ENCODE measurements at places on chromosomes 12 and 14.

DNA sequence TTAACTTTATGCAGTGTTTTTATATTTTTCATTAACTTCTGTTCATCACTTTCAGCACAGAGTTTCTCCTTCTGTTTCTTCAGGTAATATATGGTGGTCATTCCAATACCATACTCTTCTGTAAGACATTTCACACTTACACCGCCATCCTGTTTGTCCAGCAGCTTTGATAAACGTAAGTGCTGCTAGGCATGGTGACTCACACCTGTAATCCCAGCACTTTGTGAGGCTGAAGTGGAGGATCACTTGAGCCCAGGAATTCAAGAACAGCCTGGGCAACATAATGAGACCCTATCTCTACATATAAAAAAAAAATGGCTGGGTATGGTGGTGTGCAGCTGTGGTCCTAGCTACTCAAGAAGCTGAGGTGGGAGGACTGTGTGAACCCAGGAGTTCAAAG is 55.8 kb downstream of the EXOC5 start:
- no peak for DNase-seq

DNA sequence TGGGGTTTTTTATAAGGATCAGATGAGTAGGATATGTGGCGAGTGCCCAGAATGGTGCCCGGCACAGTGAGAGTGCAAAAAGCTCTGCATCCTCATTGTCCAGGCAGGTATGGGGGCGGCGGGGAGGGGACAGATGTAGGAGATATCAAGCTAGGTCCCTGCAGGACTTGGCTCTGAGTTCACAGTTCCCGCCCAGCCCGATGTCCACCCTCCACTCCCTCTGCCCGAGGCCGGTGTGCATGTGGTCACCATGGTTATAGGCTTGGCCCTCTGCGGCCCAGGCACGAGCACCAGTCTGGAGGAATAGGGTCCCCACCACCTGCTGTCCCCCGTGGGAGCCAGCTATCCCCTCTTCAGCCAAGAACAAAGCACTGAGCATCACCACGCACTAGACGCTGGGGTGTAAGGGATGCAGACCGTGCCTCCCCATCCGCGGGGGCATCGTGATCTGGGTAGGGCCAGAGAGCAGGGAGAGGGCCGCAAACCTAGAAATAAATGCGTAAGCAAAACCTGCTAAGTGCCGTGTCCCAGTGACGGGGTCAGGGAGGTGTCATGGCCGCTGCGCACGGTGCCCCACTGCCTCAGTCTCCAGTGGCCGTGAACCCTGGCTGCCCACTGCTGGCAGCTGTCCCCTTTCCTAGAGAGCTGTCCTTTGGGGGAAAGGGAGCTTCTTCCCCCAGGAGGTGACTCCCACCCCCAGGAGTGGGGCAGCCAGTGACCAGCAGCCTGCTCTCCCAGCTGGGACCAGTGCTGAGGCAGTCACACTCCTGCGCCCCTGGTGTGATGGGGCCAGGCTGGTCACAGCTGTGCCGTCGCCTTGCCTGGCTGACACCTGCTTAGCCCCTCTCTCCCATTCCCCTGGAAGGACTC is 12.0 kb downstream of the RFLNA start:
- no peak for DNase-seq

DNA sequence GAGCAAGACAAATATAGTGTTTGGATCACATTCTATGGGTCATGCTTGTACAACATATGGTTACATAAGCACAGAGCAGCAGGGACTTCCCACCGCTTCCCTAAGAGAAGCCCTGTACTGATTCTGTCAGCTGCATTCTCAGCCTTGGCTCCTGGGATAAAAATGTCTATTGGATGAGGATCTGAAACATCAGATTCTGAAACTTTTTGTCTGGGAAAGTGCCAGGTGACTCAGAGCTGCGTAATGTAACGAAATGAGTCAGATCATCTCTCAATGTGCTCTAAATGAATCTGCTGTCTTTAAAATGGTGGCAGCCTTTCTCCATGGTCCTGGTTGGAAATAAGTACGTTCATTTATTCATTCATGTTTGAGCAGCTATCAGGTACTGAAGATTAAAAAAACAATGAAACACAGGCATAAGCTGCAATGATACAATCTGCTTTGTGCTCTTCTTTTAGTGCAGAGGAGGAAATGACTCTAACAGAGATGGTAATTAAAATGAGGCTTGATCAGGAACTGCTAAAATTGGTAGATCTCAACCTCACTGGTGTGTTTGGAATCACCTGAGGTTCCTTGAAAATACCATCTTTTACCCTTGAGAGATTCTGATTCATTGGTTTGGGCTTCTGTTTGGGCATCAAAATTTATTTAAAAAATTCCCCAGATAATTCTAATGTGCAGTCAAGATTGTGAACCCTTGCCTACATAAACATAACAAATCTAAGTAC is 99.1 kb upstream of the NAP1L1 start:
- DNase-seq, result no peak

- no peak for DNase-seq
Observed at GRCh38 chr12:42086031-42086430, 58.6 kb downstream of the GXYLT1 start.

- no peak for DNase-seq
Observed at GRCh38 chr12:71186571-71187288, 28.9 kb upstream of the TSPAN8 start.

DNA sequence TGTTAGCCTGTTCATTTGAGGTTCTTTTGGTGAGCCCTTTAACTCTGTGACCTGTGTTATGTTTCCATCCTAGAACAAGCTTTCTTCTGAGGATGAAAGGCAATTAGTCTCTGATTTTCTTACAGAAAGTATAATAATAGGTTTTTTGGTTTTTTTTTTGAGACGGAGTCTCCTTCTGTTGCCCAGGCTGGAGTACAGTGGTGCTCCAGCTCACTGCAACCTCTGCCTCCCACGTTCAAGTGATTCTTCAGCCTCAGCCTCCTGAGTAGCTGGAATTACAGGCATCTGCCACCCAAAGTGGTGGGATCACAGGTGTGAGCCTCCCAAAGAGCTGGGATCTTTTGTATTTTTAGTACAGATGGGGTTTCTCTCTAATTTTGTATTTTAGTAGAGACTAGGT is 52.7 kb upstream of the SYNE2 start:
- DNase-seq, result no peak

GRCh38 chr12:126493366-126494108 is 1428.3 kb downstream of the AACS start:
- no peak for DNase-seq

- DNase-seq, result no peak
Observed at GRCh38 chr12:63318933-63319332, 167.9 kb upstream of the AVPR1A start.

GRCh38 chr14:70073924-70074566 is 114.7 kb downstream of the SLC8A3 start:
- peak; percentile 40 for DNase-seq

GRCh38 chr14:40674502-40674901 is 932.2 kb upstream of the LRFN5 start:
- no peak for DNase-seq

GRCh38 chr12:3266638-3267037 is 189.5 kb downstream of the TSPAN9 start:
- no peak for DNase-seq

DNA sequence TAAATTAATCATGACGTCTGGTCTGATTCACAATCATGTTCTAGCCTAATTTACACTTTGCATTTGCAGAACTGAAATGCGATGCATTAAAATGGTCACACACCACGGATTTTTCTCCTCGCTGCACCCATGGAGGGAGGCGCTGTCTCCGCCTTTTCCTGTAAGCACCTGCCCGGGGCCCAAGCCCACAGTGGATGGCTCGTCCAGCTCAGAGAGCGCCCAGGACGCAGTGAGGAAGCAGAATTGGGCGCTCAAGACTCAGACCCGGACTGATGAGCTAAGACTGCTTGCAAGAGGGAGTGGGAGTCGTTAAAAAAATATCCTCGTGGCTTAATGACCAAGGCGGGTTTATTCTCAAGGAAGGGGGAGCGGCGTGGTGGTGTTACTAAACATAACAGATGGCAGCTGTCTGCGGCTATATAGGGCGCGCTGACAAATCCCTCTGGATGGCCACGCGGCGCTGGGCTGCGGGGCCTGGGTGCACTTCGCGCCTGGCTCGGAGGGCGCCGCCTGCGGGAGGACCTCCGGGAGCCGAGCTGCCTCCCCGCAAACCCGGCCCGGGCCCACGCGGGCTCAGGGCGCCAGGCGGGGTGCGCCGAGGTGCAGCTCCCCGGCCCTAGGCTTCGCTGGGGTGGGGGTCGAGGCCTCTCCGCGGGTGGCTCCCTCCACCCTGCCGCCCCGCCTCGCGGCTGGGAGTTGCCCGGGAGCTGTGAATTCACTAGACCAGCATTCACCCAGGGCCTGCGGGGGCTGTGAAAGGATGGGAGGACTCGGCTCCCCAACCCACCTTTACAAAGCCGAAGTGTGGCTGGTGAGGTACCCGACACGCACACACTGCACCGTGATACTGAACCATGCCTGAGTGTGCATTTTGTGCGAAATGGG is 78.7 kb downstream of the PPM1A start:
- peak; percentile 34 for DNase-seq

DNA sequence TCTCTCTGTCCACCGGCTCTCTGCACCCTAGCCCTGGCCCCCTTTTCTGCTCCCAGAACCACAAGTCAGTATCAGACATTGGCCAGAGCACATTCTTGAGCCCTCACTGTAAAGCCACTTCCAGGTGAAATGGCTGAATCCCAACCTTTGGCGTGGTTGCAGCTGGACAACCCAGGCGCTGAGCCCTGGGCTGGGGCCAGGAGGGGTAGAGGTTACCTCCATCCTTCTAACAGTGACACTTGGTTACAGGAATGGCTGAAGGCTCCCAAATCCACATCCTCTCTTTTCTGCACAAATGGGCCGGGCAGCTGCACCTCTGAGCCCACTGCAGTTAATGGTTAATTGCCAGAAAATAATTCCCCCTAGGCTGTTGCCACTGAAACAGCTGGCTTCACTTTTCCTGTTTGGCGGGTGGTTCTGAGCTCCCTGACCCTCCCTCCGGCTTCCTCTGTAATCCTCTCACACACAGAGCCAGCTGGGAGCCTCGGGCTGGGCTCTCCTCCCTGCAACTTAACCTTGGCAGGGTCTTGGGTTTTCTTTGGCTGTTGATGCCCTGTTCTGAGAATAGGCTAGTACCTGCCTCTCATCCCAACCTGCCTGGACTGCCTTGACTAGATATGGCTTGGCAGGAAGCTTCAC is 44.1 kb downstream of the TSPAN11 start:
- DNase-seq, result no peak

DNA sequence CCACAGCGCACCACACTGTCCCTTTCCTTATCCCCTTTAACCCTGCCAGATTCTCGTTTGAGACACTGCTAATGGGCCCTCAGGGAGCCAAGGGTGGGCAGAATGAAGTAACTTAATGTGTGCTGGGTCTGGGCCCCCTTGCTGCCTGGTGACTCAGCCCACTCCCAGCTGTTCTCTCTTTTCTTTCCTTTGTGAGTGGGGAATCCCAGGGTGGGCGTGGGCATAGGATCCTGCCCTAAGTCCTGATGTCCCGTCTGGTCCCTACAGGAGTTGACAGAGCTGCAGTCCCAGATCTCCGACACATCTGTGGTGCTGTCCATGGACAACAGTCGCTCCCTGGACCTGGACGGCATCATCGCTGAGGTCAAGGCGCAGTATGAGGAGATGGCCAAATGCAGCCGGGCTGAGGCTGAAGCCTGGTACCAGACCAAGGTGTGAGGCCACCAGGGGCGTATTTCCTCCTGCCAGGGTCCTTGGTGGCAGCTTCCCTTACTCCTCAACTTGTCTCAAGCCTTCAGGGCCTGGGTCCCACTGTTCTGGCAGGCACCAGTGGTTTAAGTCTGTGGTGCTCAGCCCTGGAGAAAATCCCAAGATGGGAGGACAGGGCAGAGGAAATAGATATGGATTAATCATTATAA is 8.3 kb downstream of the KRT7 start:
- DNase-seq, result no peak

GRCh38 chr14:76810953-76811400 is 1.7 kb downstream of the ANGEL1 start:
- no peak for DNase-seq

DNA sequence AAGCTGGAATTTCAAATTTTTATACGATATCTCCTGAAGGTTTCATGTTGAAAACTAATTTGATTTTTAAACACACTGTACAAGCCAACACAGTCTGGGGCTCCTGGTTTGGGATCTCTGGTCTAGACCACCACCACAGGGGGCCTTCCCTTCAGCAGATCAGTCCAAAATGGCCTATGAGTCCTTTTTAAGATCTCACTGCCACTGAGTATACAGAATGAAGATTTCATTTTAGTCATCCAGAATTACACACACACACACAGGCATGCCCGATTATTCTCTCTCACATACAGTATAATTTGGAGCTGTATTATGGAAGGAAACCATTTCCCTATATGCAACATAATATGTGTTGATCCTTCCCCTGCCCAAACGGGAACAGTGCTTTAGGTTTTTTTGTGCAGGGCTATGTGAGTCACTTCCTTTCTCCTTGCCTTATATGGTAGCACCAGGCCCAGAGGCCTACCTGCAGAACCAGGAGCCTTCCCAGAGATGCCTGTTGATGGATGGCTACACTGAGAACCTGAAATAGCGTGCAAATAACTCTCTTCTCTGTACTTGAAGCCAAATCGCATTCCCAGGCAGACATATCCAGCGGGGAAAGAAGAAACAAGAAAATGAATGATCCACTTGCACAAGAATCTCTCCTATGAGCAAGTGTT is 28.1 kb upstream of the WNK1 start:
- DNase-seq, result no peak

Measured in stimulated activated CD4-positive, alpha-beta T cell treated with anti-CD3 and anti-CD28 coated beads, Interleukin-4, amount 100 ng/mL, for 4 hours (primary cell).